ENCODE measurements at places on chromosomes 5 and 9. TPM values are rescaled to one million over a fixed set of nuclear protein-coding genes. Genes with fewer than 3 reads are reported as not detected.
A peak's percentile ranks its signal among the peaks of the same experiment; 100 is the strongest.

- DNase-seq, result no peak
Observed at GRCh38 chr5:81252904-81253303, 19.8 kb downstream of the CKMT2 start.

DNA sequence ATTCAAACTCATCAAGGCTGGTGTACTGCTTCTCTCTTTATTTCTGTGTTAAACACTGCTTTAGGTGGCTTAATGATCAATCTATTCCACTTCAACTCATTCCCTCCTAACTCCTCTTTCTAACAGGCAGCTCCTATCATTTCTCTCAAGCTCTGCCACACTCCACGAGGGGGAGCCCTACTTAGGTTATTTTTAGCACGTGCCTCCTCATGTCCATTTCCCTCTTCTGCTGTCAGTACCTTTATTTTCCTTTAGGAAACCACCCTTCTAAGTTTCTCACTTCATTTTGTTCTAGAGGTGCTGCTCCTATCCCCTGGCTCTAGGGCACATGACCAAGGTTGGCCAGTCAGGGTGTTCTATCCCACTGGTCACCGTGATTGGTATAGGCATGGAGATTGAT is 6.7 kb upstream of the BRINP1 start:
- DNase-seq, result no peak

STPG3 gene
- total RNA-seq, result 1.9 TPM

DNA sequence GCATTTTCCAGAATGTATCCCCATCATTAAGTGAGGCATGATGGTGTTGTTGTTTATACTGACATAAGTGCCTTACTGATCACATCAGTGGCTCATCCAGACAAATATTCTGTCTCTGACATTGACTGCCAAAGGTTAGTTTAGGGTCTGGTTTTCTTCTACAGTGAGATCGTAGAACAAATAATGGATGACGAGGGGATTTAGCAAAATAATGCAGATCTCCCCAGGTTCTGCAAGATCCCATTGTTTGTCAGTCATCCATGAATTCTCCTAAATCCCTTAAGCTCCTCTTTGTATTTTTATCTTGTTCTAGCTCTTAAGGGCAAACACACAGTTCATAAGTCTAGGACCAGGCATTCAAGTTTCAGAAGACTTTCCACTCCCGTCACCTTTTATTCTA is 93.1 kb upstream of the DHFR start:
- DNase-seq, result no peak

DNA sequence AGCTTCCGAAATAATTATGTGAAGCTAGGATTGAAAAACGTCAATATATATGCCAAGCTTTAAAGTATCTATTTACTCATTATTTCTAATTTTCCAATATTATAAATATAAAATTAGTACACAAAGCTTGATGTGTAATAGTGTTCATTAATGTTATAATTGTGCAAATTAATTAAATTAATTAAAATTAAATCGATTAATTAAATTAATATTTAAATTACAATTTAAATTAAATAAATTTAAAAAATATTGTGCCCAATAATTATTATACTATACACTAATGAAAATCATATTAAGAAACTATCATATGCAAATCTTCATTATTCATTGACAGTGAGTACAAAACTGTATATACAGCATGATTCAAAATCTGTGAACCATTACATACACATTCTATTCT is 409.8 kb downstream of the FAM170A start:
- DNase-seq, result no peak

FCN2 gene
- total RNA-seq, result not detected

DNA sequence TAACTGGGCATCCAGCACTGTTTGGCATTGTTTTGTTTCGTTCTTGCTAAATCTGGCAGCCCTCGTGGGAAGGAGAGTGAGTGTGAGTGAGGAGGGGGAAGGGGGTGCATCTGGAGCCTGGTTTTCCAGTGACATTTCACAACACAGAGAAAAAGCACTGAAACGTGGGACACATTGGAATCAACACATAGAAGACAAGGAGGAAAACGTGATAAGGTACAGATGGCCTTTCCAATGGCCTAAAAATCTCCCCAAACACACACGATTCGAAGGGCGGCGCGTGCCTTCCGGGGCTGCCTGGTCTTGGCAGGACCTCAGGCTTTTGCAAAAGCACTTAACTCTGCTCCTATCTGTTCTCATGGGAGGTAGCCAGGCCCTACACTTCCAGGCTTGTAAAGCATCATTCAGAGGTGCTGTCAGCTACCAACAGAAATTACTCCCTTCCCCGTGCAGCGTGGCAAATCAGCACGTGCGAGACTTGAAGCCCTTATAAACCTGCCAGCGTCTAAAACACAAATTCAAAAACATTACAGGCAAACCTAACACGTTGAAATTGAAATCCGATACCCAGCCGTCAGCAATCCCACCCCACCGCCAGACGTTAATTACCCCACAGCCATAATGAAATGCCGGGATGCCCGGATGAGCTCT is 129.4 kb downstream of the OLFM1 start:
- peak; percentile 55 for DNase-seq

- no peak for DNase-seq
Observed at GRCh38 chr9:27485158-27485557, 38.9 kb upstream of the IFNK start.

- DNase-seq, result no peak
Observed at GRCh38 chr5:162274679-162275078, 207.1 kb downstream of the GABRG2 start.

GRCh38 chr5:71969460-71969859 is 137.8 kb upstream of the MAP1B start:
- no peak for DNase-seq

DNA sequence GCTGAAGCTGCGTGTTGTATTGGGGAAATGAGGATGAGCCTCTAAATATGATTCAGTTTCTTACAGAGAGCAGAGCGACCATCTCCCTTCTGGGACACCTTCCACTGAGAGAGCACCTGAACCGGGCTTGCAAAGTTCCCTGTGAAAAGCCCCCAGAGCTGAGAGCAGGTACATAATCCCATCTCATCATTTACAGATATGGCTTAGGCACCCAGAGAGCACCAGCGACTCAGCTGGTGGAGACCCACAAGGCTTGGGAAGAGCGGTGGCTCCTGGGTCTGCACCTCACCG is 324.3 kb upstream of the IRX4 start:
- DNase-seq, result no peak

GRCh38 chr5:113195771-113196170 is 219.2 kb downstream of the DCP2 start:
- no peak for DNase-seq

- no peak for DNase-seq
Observed at GRCh38 chr5:160009591-160009989, 651 bp downstream of the TTC1 start.

GRCh38 chr9:69079186-69079585 is 43.6 kb downstream of the FXN start:
- no peak for DNase-seq

GRCh38 chr5:163565931-163566608 is 60.7 kb downstream of the MAT2B start:
- peak; percentile 60 for DNase-seq

GRCh38 chr5:107766439-107766838 is 95.7 kb upstream of the EFNA5 start:
- no peak for DNase-seq

GRCh38 chr5:74543162-74543995 is 97.1 kb downstream of the ENC1 start:
- DNase-seq, result peak; percentile 81

- no peak for DNase-seq
Observed at GRCh38 chr5:7329141-7329540, 66.8 kb upstream of the ADCY2 start.

LECT2 gene
- total RNA-seq, result not detected

KIF4B gene
- 4.8 TPM for total RNA-seq

PAEP gene
- total RNA-seq, result not detected

GRCh38 chr9:116152941-116153764 is 438 bp upstream of the PAPPA start:
- peak; percentile 29 for DNase-seq

GRCh38 chr9:114448706-114449105 is 56.6 kb downstream of the WHRN start:
- DNase-seq, result no peak

- no peak for DNase-seq
Observed at GRCh38 chr5:1540166-1540565, 16.4 kb upstream of the LPCAT1 start.

DNA sequence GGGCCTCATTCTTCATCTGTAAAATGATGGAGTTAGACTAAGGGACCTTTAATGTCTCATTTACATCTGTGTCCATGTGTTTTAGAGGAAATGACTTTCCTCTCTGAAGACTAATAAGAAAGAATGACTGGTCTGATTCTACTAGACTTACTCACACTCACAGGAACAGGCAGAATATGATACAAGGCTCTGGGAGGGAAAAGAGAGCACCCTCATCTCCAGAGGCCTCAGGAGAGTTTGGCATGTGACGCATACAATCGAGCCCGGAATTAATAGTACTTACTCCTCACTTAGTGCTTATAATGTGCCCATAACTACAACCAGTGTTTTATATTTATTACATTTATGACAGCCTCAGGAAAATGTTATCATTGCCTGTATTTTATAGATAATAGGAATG is 608.7 kb downstream of the KCTD16 start:
- DNase-seq, result no peak

- DNase-seq, result no peak
Observed at GRCh38 chr5:179393078-179393477, 47.8 kb upstream of the ADAMTS2 start.

NEUROG1 gene
- not detected for total RNA-seq

- no peak for DNase-seq
Observed at GRCh38 chr9:134559013-134559412, 82.6 kb upstream of the COL5A1 start.

DNA sequence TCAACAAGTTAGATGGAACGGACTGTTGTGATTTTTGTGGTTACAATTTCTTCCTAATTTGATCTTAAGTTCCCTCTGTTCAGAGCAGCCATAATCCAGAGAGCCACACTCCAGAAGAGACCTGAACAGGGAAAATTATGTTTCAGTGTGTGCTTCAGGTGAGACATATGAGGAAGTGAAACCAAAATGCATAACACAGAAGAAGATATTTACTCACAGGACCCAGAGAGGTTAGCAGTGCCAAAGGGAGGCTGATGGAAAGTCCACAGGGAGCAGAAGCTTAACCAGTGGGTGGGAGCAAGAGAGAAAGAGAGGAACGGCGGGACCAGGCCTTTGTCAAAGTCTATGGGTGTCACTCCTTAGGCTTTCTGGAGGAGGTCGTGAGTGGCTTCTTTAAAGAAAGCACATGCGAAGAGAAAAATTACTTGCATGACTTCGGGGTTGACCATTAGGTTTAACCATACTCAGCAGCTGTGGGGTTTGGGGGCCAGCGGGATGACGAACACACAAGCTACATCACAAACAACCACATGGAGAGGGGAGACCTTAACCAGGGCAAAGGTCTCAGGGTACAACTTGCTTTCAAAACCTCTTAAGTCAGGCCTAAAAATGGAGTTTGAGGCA is 141.4 kb downstream of the MED10 start:
- no peak for DNase-seq

DNA sequence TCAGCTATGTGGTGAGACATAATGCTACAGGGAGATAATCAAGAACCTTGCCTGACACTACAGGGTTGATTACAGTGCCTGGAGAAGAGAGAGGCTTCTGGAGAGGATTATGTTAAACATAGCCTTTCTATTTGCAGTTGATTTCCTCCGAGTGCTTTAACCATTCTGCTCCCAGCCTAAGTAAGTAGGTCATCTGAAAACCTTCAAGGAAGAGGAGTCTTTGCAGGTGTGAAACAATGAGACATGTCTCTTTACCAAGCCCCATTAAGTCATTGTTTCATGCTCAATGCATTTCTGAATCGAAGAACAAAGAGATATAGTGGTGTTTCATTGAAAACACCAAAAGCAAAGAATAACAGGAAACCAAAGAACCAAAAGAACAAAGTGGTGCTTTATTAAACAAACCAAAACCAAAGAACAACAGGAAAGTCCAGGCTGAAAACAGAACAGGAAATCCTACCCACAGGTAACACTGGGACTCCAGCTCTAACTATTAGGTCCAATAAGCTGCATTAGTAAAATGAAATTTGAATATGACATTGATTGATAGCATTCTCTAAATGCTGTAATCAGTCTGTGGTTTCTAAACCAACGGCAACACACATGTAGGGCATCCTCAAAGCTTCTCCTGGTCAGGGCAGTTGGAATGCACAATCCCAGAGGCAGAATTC is 113.3 kb upstream of the SPATA31D4 start:
- DNase-seq, result peak; percentile 61

SMIM33 gene
- total RNA-seq, result 0.72 TPM

DNA sequence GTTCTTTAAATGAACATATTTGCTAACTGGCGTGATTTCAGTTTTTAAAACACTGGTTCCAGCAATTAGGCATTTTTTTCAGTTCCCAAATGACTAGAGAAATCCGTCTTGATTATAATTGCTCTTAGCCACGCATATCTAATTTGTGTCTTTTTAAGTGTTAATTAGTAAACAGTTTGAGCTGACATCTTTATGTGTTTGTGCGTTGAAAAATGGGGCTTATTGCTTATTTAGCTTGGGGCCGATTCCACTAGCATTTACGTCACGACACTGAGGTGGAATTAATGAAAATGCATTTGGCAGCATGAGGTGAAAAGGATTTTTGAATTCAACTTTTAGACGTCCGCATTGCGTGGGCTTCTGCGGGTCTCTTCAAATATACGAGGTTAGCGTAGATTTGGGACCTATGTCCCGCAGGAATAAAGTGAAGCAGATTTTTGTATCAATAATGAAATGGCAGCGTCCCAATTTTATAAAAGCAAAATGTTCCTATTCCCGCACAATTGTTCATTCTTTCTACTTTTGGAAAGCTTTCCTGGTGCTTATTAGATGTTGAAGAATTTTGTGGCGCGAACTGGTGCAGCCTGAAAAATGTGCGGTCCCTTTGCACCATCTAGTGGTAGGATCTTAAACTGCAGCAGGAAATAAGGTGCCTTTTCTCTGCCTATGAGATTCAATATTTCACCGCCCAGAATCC is 122.7 kb upstream of the LMX1B start:
- peak; percentile 71 for DNase-seq

DNA sequence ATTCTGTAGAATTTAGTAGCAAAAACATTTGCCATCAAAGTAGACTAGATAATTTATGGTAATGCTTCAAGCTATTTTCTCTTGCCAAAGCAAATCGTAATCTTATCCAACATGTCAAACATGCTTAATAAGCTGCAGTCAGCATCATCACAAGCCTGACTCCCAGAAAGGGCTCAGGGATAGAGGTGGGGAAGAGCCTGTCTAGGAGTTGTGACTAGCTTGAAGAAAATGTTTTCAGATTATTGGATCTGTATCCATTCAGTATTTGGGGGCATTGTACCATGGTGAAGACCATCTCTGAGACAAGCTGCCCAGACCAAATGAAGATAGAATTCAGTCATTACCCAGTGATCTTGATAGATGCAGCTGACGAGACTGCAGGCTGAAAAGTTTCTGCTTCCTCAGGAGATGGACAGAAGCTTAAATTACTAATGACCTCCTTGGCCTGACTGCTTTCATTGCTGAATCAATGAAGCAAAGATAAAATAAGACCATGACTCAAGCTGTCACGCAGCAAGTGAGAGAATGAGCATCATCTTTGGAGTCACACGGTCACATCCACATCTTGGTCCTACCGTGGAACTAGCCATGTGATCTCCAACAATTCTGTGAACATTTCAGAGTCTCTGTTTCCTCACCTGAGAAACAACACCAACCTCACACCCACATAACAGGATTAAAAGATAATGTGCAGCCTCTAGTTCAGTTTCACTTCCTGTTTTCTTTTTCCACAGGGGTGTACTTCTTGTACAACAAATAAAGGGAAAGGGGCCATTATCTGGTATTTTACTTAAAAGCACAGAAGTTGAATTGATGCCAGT is 9.4 kb downstream of the ERAP2 start:
- no peak for DNase-seq

All from umbilical cord (tissue), 2 donors.